NCI-H748 treated with DMSO at 0.1 percent for 48 hours (cell line): ENCODE measurements at places on chromosomes 2 and 18.

- no peak for DNase-seq
Measured at GRCh38 chr2:71696381-71696780, 243.0 kb downstream of the DYSF start.

- no peak for DNase-seq
Measured at GRCh38 chr2:236867441-236868260, 218.0 kb upstream of the COPS8 start.

DNA sequence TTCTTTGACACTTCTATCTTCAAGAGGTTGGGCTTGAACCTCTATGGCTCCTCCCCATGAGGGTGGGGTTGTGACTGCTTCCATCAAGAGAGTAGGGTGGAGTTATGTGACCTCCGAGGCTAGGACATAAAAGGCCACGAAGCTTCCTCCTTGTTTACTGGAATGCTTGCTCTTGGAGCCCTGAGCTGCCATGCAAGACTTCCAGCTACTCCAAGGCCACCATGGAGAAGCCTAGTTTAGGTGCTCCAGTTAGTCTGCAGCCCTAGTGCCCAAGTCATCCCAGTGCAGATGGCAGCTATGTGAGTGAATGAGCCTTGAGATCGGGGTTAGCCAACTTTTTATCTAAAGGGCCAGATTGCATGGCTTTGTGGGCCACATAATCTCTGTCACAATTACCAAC lies 2.4 kb upstream of the MERTK start:
- no peak for DNase-seq

DNA sequence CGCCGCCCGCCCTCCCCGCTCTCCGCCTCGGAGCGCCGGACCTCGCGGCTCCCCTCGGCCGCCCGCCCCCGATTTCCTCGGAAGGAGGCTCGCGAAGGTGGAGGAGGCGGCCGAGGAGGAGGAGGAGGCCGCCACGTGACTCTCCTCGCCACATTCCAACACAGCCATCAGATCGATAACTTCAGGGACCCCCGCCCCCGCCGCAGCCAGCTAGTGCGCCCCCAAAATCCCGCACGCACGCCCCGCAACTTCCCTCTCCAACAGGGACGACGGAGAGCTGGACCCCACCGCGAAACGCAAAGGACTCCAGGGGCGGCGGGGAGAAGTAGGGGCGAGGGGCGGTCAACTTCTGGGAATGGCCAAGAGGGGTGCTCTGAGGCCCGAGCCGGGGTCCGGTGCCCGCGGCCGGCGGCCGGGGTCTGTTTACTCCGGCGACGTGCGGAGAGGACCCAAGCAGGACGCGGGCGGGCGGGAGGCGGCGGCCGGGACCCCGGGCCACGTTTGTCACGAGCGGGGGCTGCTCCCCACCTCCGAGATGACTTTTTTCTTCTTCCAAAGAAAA lies 2.0 kb downstream of the ZNF521 start:
- DNase-seq = no peak

GRCh38 chr2:197782126-197782525 lies 3.0 kb downstream of the BOLL start:
- DNase-seq = no peak

- DNase-seq = peak; percentile 37
Measured at GRCh38 chr2:7825591-7826312, 856.1 kb upstream of the ID2 start.

DNA sequence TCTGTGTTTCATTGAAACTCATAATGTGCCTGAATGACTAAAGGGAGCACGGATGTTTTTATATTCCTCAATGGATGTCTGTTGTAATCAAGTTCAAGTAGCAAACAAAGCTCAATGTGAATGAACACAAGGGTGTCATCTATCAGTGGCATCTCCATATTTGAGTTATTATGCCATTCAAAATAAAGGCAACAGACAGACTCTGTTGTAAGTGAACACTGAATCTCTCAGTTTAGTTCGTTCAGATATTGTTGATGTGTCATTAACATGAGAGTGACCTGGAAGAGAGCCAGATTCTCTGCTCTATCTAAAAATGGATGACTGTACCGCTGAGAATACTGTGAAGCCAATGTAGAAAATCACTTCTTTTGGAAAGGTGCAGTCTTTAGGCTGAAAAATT lies 118.7 kb downstream of the NUP35 start:
- DNase-seq = peak; percentile 98

DNA sequence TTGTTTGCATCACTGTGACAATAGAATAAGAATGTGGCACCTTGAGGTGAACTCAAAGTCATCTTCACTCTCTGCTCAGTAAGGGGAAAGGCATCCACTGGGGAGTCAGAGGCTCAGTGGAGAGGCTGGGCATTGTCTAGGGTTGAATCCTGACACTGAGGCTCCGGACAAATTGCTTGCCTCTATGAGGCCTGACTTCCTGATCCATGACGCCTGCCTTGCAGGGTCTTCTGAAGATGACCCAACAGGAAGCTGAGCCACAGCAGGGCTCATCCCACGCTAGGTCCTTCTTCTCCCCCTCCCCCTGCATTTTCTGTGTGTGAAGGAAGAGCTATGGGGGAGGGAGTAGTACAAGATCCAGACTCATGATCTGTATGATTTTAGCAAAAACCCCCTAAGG lies 265.1 kb downstream of the SH3BP4 start:
- DNase-seq = no peak

DNA sequence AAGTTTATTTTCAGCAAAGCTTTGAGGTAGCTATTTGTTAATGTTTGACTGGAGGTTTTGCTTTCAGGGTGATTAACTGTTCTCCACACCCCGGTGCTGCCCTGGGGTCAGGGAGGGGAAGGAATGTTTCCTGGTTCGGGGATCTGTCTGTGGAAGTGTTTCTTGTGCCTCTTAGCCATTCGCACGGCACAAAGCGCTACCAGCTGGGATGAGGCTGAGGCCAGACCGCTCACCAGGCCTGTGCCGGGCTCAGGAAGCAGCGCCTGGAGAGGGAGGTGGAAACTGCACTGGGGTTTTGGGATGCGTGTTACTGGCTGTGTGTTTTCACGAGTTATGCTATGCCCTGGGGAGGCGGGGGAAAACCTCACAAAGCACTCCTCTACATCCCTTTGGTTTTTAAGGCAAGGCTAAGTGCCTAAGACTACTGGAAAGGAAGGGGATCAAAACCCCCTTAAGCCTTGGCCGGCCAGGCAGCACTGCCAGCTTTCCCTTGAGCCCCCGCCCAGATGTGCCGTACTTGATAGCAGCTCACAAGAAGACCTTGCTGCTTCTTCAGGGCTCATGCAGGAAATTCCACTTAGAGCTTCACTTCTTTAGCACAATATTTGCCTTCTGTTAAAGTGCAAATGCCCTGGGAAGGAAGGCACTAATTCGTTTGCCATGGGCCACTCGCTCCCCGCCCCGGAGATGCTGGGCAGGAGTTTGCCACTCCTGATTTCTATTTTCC lies 65.7 kb upstream of the CNGA3 start:
- DNase-seq = no peak

DNA sequence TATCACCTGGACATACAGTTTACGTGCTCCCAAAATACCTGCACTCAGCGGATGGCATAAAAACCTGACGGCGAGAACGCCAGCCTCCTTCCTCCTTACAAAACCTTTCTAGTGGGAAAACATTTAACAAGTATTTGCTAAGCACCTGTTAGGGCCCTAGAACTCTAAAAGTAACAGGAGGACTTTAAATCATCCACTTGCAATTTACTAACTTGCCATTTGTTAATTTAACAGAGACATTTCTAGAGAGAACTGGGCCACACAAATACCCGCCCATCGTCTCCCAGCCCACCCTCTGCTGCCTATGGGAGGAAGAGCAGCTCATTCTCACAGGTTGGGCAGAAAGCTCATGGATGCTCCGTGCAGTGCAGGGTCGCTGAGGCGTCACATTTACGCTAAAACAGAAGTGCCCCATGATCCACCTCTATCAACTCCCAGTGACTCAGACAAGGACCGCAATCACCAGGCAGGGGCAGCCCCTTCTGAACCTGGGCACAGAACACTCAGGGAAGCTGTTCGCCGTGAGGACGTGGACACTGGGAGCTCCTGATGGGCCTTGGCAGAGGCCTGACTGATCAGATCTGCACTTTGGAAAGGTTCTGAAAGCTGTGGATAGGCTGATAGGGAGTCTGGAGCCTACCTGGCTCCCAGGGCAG lies 106.9 kb downstream of the HDAC4 start:
- DNase-seq = no peak

DNA sequence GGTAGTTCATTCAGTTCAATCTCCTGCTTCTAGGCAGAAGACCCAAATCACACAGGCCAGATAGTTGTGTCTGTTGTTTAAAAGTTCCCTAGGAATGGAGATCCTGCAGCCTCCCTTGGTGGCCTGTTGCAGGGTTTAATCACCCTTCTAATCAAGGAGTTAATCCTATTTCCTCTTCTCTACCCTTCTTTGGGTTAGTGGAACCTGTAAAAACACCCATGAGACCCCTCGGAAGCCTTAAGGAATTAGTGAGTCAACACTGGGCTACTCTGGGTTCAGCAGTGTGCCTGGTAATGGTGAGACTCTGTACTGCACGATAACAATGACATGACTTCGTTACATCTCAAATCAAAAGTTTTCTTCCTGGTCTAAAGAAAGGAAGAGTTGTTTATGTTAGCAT lies 217.6 kb upstream of the NRP2 start:
- DNase-seq = no peak

DNA sequence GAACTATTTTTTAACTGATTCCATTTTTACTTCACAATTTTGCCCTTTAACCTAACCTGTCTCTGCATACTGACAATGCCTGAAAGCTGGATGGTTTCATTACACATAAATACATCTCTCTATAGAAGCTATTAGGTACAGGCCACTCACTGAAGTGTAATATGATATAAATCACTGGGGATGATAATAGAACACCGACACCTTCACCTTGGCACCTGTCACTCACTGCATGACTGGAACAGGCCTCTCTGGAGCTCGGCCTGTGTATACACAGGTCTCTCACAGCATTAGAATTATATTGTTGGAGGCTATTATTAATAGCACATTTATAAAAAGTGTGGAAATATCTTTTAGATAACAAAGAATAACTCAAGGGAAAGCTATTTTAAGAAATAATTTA lies 138.2 kb downstream of the TMEM131 start:
- peak; percentile 14 for DNase-seq

GRCh38 chr2:176038694-176039093 lies 36.6 kb upstream of the LNPK start:
- DNase-seq = no peak

- no peak for DNase-seq
Measured at GRCh38 chr2:30862054-30862651, 54.9 kb upstream of the CAPN13 start.

GRCh38 chr18:11518788-11519685 lies 90.4 kb upstream of the SLC35G4 start:
- peak; percentile 3 for DNase-seq

DNA sequence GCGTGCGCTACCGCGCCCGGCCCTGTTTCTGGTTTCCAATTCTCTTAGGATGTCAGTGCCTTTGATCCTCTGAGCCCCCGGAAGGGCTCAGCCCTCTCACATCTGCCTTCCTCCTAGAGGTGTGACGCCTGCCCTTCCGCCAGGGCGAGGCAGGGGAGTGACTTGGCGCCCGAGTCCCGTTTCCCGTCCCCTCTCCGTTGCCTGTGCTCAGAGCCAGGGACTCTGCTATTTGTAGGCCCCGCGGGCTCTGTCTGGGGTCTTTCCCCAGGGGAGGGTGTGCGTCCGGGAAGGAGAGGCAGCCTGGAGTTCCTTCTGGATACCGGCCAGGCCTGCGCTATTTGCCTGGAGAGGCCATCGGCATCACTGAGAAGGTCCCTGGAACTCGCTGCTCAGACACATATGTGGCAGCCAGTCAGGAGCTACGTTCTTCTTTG lies 103.7 kb upstream of the TAF1B start:
- no peak for DNase-seq
